ENCODE measurements at places on chromosomes 3 and 15. TPM values are rescaled to one million over a fixed set of nuclear protein-coding genes. Genes with fewer than 3 reads are reported as not detected.

Gene ALDH1L1
- 10.9 TPM for total RNA-seq

Gene HYAL3
- 2.9 TPM for total RNA-seq

Gene ZNF502
- 5.1 TPM for total RNA-seq

Gene REC114
- total RNA-seq: not detected

Gene FSTL1
- 833 TPM for total RNA-seq

Gene CDHR4
- total RNA-seq: 1.1 TPM

Gene TPRG1
- 19.8 TPM for total RNA-seq

Gene CHRNA5
- total RNA-seq: 0.84 TPM

Gene ZSCAN2
- total RNA-seq: 4.1 TPM

Gene ZNF592
- total RNA-seq: 27.8 TPM

Gene TMEM158
- 3.2 TPM for total RNA-seq

Gene FOXL2
- total RNA-seq: not detected

Gene NSMCE3
- total RNA-seq: 6.1 TPM

Gene ERICH6
- 0.18 TPM for total RNA-seq

Gene HCN4
- total RNA-seq: not detected

Gene FGD5
- 61.6 TPM for total RNA-seq

Gene TAGLN3
- not detected for total RNA-seq
